Memory B cell (primary cell): ENCODE measurements at places on chromosomes 13 and 19.

DNA sequence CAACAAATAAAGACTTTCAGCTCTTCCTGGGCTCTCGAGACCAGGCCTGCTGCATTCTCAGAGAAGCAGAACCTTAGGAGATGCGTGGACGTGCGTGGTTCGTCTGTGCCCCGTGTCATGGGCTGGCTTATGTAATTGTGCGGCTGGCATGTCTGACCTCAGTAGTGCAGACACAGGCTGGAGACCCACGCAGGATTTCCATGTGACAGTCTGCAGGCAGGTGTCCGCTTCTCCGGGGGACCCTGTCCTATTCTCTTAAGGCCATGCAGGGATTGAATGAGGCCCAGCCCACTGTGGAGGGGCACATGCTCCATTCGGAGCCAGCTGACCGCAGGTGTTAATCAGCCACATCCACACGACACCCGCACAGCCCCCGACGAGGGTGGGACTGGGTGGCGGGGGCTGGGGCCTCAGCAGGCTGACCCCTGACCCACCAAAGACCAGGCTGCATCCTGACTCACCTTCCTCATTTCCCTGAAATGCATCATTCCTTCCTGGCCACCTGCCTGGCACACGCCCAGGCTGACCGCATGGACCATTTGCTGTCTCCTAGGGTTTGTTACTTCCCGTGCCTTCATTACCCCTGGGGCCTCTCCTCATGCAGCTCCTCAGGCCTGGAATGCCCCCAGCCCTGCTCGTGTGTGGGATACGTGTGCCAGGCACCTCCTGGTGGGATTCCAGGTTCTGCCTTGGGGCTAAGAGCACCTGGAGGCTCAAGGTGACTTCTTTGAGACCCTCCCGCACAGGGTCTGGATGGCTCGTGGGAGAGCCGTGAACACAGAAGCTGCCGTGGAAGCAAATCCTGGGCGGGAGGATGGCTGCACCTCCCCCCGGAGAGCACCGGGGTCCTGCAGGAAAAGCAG is 10.7 kb upstream of the MCF2L start:
- DNase-seq, result no peak

DNA sequence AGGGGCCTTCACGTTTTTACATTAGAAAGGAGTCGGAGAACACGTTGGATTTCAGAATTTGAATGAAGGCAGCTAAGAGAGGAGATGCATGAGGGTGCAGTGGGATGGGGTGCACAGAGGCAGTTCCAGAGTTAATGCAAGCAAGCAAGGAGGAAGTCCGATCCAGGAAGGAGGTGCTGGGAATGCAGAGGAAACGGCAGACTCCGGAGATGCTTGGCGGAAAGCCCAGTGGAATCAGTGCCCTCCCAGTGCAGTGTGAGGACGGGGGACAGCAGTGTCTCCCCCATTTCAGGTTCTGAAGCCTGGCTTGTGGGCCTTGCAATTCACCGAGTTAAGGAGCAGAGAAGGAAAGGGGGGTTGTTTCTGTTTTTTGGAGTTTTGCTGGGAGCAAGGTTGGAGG is 100.4 kb downstream of the COL4A2 start:
- no peak for DNase-seq

GRCh38 chr19:725461-726089 is 16.8 kb downstream of the PALM start:
- no peak for DNase-seq

GRCh38 chr19:38695832-38696728 is 48.2 kb downstream of the CAPN12 start:
- DNase-seq, result no peak

- no peak for DNase-seq
These were observed 25.9 kb downstream of the RCBTB2 start for GRCh38 chr13:48507021-48507420.

DNA sequence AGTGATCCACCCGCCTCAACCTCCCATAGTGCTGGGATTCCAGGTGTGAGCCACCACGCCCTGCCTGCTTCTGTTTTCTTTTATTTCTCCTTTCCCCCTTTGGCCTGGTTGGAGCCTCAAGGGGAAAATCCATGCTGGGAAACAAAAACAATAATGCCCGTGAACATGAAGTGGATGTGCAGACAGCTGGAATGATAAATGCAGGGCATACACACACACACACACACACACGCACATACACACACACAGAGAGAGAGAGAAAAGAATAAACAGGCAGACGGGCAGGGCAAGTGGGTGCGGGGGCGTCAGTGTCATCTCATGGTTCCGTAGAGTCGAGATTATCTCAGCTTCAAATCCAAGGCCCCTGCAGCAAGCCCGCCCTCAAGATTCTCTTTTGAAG is 4.4 kb upstream of the PLEKHF1 start:
- no peak for DNase-seq

GRCh38 chr19:51783372-51783771 is 11.6 kb upstream of the FPR3 start:
- DNase-seq, result no peak

DNA sequence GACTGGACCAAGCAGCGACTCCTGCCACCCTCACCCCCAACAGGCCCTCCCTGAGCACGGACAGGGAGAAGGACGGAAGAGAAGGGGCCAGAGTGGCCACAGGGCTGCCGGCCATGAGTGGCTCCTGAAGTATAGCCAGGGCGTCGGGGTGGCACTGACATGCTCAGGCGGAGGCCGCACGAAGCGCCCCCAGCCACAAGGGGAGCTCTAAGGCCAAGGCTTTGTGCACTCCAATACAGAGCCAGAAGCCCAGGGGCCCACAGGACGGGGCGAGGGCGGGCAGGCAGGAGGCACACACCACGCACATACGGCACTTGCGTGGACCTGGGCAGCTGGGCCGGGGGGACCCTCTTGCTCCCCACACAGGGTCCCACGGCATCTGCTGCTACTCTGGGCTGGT is 52.0 kb downstream of the KLF2 start:
- DNase-seq, result no peak

- DNase-seq, result no peak
These were observed 817.5 kb upstream of the SLC10A2 start for GRCh38 chr13:103883698-103884097.

GRCh38 chr13:47845981-47846380 is 155.1 kb downstream of the SUCLA2 start:
- DNase-seq, result no peak

- DNase-seq, result no peak
These were observed 1426.4 kb downstream of the PCDH9 start for GRCh38 chr13:65803530-65804392.

DNA sequence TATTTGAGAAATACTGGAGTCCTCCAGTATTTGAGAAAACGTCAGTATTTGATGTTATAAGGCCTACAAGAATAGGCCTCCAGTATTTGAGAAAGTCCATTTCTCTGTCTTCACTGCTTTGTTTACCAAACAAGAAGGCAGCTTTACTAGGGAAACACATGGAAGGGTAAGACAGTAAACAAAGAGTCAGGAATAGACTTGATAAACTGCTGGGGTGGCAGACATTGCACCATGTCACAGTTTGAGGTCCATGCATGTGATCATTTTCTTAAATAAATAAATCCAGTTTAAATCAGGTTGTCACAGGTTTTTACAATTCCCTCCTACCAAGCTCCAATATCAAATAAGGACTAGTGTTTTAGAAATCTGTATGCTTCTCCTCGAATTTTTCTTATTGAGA is 1431.0 kb upstream of the SPRY2 start:
- no peak for DNase-seq

DNA sequence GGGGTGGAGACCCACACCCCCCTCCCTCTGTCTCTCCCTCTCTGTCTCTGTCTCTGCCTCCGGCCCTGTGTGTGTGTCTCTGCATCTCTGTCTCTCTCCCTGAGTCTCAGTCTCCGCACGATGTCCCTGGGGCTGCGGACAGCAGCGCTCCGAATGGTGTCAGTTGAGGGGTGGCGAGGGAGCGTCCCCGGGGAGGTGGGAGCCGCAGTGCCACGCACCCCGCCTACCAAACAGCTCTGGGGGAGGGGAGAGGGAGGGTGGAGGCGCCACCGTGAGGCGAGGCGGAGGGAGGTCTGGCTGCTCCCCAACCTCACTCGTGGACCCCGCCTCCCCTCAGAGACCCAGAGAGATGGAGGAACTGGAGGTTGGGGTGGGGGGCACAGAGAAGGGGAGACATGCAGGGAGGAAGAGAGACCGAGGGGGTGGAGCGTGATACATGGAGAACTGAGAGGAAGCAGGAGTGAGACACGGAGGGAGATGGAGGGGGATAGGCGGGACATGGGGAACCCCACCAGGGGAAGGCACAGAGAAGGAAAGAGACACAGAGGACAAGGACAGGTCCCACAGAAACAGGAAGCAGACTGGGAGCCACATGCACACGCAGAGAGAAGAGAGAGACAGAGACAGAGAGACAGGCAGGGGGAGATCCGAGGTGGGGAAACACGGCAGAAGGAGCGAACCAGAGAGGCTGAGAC is 7.2 kb downstream of the ERFL start:
- DNase-seq, result no peak

DNA sequence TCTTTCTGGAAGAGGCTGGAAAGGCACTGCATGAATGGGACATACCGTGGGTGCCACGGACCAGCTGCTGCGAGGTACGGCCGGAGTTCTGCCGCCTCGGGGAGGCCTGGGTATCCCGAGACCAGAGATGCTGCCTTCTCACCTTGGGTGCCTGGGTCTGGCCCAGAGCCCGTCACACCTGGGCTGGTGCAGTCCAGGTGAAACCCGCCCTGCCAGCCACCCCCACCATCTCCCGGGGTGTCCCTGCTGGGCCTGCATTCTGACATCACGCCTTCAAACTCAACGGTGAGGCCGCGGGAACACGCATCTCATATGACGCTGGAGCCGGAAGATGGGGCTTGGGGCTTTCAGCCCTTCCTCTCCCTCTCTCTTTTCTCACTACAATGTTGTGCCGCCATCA is 98.0 kb downstream of the GADD45B start:
- DNase-seq, result no peak

DNA sequence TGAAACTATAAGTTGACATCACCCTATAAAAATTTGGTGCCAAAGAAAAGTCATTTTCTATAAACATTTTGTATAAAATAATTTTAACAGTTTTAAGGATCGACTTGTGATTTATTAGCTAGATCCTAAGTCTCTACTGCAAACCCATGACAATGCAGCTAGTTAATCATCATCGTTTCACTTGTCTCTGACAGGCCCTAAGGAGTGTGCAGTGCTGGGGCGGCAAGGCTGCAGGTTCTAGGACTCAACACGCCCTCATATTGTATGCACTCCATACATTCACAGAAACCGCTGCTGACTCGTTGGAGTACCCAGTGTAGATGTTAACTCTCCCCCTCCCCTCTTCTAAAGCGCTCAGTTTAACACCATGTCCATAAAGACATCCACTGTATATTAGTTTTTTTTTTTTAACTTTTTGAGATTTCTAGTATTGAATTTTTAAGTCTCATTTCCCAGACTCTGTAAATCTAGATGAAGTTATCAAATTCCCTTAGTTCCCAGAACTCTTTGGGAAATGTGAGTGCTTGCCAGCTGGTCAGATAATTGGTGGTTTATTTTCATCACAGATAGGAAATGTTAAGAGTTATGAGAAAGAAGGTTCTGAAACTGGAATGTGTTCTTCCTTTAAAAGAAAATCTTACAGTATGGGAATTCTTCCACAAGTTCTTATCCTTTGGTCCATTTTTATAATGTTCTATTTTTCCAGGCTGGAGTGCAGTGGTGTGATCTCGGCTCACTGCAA is 162.8 kb upstream of the RNF113B start:
- no peak for DNase-seq

- no peak for DNase-seq
These were observed 9.0 kb downstream of the DHRS12 start for GRCh38 chr13:51794964-51795363.

DNA sequence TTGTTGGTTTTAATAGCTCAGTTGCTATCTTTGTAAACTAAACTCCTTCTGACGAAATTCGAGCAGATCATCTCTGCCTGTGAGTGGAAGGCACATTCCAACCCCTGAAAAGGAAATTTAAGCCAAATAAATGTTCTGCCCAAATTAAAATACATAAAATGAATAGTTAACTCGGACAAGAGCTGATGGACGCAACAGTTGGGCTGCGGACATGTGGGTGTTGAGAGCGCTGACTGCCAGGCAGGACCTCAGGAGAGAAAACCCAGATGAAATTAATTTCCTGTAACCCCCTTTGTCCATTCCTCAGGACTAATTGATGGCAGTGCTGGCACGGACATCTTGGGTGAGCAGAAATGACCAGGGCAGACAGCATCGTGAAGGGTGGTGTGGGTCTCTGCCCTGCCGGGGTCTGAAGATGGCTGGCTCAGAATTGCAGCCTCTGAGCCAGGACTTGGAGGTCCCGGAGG is 86.5 kb downstream of the TSHZ3 start:
- DNase-seq, result no peak

GRCh38 chr13:28097503-28097902 is 2.9 kb downstream of the FLT3 start:
- DNase-seq, result no peak

DNA sequence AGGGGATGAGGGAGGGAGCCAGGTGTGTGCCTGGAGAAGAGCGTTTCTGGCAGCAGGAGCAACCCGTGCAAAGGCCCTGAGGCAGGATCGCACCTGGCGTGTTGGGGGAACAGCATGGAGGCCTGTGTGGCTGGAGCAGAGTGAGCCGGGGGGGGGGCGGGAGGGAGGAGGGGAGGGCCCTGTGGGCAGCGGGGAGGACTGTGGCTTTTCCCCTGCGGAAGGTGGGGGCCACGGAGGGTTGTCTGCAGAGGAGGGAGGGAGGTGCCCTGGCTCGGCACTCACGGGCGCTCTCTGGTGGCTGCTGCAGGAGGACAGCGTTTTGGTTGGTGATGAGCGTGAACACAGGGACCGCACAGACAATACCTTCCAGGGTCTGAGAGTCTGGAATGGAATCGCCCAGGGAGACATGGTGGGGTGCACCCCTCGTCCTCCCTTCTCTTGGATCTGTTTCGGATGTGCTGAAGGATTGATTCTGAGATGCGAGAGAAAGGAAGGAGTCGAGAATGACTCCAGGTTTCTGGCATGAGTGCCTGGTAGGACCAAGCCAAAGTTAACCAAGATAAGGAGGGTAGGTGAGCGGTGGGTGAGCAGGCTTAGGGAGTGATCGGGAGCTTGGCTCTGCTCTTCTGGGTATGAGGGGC is 6.5 kb downstream of the RAB11B start:
- DNase-seq, result peak; percentile 62

GRCh38 chr19:55615543-55616394 is 8.6 kb downstream of the ZNF784 start:
- DNase-seq, result no peak

- DNase-seq, result no peak
These were observed 290.2 kb downstream of the ZNF536 start for GRCh38 chr19:30662211-30662861.

GRCh38 chr13:112012016-112012704 is 54.8 kb upstream of the SOX1 start:
- no peak for DNase-seq
